ENCODE measurements at places on chromosomes 5 and 9.

- no peaks in the 10 kb centered on the region for H3K36me3 ChIP-seq
- H3K4me3 ChIP-seq = no peak overlapping the region
- H3K4me1 ChIP-seq = no peaks in the 10 kb centered on the region
- H3K27ac ChIP-seq = no peak overlapping the region
Observed at GRCh38 chr5:73654171-73654811, 28.3 kb downstream of the ARHGEF28 start.

- no peak overlapping the region for H3K27ac ChIP-seq
- no peaks in the 10 kb centered on the region for H3K36me3 ChIP-seq
Observed at GRCh38 chr5:59066367-59067163, 483.7 kb downstream of the RAB3C start.

DNA sequence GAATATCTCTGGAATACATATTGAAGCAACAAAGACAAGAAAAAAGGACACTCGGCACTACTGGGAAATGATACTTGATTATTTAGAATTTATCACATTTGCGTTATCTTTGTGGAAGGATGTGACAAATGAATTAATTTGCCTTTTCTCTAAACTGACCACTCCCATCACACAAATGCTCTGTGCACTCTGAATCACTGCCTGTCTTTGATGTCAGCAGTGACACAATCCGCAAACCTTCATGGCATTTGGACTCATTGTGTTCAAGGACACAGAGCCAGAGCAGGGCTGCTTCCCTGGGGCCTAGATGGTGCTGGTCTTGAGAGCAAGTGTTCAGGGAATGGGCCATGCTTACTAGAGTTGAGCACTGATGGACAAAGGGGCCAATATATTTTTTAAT, 4.9 kb upstream of the KIF4B start:
- DNase-seq = no peak
- no peaks in the 10 kb centered on the region for H3K4me1 ChIP-seq
- H3K4me3 ChIP-seq = no peak overlapping the region
- no peaks in the 10 kb centered on the region for H3K36me3 ChIP-seq
- peaks cover 10% of the 10 kb centered on the region for H3K27me3 ChIP-seq

GRCh38 chr5:76526950-76527583, 96.1 kb downstream of the F2RL2 start:
- H3K27me3 ChIP-seq = no peaks in the 10 kb centered on the region
- no peak overlapping the region for H3K27ac ChIP-seq
- DNase-seq = no peak
- H3K4me3 ChIP-seq = no peak overlapping the region

GRCh38 chr5:16135003-16135402, 44.6 kb downstream of the MARCHF11 start:
- no peaks in the 10 kb centered on the region for H3K27me3 ChIP-seq
- no peak overlapping the region for H3K4me3 ChIP-seq
- H3K27ac ChIP-seq = no peak overlapping the region
- H3K36me3 ChIP-seq = no peaks in the 10 kb centered on the region

DNA sequence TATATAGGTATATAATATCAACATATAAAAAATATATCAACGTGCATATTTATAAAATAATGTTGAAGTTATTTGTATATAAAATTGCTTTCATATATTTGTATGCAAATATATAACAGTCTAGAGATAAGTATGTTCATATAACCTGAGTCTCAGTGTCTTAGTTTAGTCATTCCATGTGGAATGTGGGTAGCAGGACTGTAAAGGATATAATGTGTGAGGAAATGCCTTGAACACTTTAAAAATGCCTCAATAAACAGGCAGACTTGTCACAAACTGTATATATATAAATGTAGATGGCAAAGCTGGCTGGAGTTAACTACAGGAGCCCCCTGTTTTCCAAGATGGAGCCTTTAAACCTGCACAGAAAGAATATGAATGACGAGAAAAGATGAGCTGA, 48.4 kb downstream of the CCDC125 start:
- peaks cover 11% of the 10 kb centered on the region for H3K36me3 ChIP-seq
- no peaks in the 10 kb centered on the region for H3K27me3 ChIP-seq
- H3K27ac ChIP-seq = no peak overlapping the region
- no peaks in the 10 kb centered on the region for H3K4me1 ChIP-seq
- H3K4me3 ChIP-seq = no peak overlapping the region

Data from central memory CD8-positive, alpha-beta T cell (primary cell).